Activated gamma-delta T cell treated with anti-CD3 and anti-CD28 coated beads, Interleukin-2, amount 50 U/mL, for 16 hours (primary cell): ENCODE measurements at places on chromosomes 4 and X.

GRCh38 chr4:26861434-26862186, 969 bp downstream of the STIM2 start:
- DNase-seq, result peak; percentile 57

- no peak for DNase-seq
These were observed 52.3 kb upstream of the RPS6KA3 start for GRCh38 chrX:20319054-20319453.

DNA sequence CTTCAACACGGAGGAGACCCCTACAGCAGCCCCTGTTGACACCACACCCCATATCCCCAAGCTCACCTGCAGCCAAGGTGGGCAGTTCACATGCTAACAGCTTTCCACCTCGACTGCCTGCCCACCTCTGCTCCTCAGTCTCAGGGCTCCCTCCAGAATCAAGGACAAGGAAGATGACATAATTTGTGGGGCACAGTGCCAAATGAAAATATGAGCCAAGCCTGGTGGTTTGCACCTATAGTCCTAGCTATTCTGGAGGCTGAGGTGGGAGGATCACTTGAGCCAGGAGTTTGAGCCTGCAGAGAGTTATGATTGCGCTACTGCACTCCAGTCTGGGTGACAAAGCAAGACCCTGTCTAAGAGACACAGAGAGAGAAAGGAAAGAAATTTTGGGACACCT, 516.3 kb downstream of the BCOR start:
- DNase-seq, result no peak

- DNase-seq, result no peak
These were observed 63.9 kb downstream of the TSC22D3 start for GRCh38 chrX:107711521-107712181.

- no peak for DNase-seq
These were observed 55.5 kb upstream of the PAK3 start for GRCh38 chrX:111040377-111041017.

GRCh38 chrX:123881330-123881729, 21.5 kb downstream of the XIAP start:
- DNase-seq, result no peak

- DNase-seq, result no peak
These were observed 2344.1 kb downstream of the PCDH7 start for GRCh38 chr4:33064238-33064637.

DNA sequence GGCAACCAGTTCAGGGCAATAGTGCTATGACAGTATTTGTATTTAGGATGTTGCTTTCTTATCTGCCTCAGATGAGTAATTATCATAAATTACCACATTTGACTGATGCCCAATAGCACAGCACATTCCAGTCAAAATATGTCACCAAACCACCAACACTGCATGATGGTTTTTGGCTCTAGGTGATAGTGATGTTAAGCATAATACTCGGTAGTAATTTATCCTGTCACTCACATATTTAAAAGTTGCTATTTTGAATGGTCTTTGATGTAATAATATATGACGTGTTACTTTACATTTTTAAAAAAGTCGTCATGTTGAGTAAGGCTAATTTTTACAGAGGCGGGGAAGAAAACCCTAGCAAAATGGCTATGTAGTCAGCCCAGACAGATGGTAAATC, 42.5 kb downstream of the UNC5C start:
- DNase-seq, result no peak

GRCh38 chr4:33751050-33751449, 2493.3 kb downstream of the ARAP2 start:
- no peak for DNase-seq

GRCh38 chrX:83529950-83530349, 21.9 kb downstream of the POU3F4 start:
- no peak for DNase-seq

- no peak for DNase-seq
These were observed 10.8 kb downstream of the CXCL8 start for GRCh38 chr4:73751166-73751565.

- no peak for DNase-seq
These were observed 245.8 kb downstream of the ARHGAP24 start for GRCh38 chr4:85720735-85721134.

DNA sequence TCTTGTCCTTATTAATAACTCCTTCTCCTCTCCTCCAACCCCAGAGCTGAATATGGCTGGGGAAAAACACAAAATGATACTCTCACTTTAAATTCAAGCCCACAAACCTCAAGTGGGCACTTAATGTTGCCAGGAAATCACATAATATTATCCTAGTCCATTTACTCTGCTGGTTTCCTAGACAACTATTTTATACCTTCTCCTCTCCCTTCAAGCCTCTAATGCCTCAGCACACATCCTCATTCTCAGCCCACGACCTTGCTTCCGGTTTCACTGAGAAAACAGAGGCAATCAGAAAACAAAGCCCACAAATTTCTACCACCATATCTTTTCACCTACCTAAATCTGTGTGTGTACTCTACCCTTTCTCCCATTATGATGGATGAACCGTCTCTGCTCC, 12.1 kb upstream of the CLCN5 start:
- no peak for DNase-seq

- no peak for DNase-seq
These were observed 223.4 kb downstream of the SHROOM3 start for GRCh38 chr4:76658231-76659102.

DNA sequence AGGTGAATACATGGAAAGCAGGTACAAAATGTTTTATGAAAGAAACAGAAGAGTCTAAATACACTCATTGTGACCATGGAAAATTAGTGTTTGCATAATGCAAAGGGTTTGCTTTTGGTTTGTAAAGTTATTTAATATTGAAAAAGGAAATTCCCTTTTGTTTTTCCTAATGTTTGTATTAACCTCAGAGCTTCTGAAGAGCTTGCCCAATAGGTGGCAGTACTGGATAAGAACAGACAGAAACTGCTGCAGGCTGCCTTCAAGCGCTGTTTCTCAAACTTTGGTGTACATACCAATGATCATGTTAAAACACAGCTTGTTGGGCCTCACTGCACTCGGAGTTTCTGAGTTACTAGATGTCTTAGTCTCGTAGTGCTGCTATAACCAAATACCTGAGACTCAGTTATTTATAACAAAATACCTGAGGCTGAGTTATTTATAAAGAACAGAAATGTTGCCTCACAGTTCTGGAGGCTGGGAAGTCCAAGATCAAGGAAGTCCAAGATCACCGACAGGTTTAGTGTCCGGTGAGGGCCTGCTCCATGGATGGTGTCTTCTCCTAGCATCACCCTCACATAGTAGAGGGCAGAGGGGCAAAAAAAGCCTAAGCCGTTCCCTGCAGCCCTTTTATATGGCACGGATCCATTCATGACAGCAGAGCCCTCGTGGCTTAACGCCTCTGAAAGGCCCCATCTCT, 54.2 kb downstream of the SUPT20HL2 start:
- DNase-seq, result no peak

DNA sequence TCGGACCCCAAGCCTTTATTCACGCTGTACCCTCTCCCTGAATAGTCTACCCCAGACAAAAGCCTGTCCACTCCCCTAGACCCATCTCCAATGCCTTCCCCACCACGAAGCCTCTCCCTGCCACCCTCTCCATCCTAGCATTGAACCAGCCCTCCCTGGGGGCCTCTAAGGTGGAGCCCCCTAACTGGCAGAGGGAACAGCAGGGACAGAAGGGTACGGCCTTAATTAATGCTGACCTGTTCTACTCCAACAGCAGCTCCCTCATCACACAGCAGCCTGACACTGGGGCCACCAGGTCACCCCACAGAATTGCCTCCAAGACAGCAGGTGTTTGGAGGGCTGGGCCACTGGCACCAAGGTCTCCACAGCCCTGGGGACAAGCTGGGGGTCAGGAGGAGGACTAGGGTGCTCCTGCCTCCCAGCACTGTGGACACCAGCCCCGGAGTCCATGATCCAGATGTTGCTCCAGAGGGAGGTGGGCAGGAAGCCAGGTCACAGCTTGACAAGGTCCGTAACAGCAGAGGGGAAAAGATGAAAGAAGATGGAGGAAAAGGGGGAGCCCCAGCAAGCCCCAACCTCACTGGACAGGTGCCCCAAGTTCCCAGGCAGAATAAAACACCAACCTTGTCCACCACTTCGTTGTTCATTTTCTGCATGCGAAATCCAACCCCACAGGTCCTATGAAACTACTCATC, 3.7 kb downstream of the CRMP1 start:
- DNase-seq, result no peak

- no peak for DNase-seq
These were observed 50.6 kb downstream of the TENM3 start for GRCh38 chr4:182293691-182294255.

- no peak for DNase-seq
These were observed 92.0 kb downstream of the GUCY2F start for GRCh38 chrX:109389917-109390316.

- no peak for DNase-seq
These were observed 93.5 kb upstream of the ADAD1 start for GRCh38 chr4:122285285-122285684.

- DNase-seq, result no peak
These were observed 27.4 kb upstream of the HPGD start for GRCh38 chr4:174549721-174550120.

- DNase-seq, result no peak
These were observed 42.8 kb upstream of the KLF3 start for GRCh38 chr4:38621028-38621684.

- DNase-seq, result no peak
These were observed 60.3 kb upstream of the DIPK2B start for GRCh38 chrX:45261005-45261404.

GRCh38 chr4:160831165-160831922, 1332.5 kb downstream of the FSTL5 start:
- no peak for DNase-seq

- no peak for DNase-seq
These were observed 189.7 kb downstream of the TSPAN5 start for GRCh38 chr4:98468709-98469108.

DNA sequence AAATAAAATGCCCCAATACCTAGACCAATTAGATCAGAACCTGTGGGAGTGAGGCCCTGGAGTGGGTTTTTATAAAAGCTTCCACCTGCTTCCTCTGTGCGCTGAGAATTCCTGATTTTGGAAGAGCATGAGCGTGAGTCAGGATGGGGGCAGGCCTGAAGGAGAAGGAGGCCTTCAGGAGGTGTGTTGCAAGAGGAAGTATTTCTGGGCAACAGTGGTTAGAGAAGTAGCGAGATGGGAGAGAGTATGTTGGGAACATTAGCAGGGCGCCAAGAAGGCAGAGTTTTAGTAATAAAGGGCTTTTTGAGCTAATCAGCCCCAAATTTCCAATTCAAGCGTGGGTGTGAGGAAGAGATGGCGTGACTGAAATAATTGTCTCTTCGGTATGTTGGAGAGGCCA, 349.8 kb downstream of the UNC5C start:
- DNase-seq, result no peak

DNA sequence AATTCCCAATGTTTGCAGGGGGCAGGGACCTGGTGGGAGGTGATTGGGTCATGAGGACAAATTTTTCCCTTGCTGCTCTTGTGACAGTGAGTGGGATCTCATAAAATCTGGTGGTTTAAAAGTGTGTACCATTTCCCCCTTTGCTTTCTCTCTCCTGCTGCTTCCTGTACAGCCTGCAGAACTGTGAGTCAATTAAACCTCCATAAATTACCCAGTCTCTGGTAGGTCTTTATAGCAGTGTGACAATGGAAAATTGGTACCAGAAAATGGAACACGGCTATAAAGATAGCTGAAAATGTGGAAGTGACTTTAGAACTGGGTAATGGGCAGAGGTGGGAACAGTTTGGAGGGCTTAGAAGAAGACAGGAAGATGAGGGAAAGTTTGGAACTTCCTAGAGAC, 108.7 kb upstream of the NPFFR2 start:
- DNase-seq, result no peak

DNA sequence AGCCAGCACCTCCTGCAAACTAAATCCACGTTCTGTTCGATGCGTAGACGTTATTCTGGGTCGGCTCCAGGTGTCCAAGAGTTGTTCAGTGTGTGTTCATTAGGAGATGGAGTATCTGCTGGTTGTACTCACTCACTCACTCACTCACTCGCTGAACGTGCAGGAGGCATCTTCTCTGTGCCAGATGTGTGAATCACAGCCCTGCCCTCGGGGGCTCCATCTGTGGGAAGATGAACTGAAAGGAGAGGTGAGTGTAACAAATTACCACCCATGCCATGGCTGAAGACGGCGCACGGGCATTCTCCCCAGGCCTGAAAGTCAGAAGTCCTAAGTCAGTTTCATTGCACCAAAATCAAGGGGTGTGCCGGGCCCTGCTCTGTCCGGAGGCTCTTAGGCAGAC, 16.1 kb downstream of the NSG1 start:
- no peak for DNase-seq

DNA sequence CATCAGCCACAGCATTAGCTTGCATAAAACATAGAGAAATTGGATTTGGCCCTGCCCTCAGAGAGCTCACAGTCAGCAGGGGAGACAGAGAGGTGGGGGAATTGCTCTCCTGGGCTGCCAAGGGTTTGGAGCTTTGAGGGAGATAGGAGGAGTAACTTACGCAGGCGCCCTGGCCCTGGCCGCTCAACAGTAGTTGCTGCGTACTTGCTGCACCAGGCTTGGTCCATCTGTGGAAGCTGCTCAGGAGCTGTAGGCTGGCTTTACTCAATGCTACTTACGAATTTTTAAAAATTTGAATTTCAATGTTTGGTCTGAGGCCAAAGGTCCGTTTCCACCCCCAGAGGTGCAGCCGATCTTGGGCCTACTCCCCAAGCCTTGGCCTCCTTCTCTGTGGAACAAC, 83.3 kb downstream of the CPZ start:
- DNase-seq, result no peak

DNA sequence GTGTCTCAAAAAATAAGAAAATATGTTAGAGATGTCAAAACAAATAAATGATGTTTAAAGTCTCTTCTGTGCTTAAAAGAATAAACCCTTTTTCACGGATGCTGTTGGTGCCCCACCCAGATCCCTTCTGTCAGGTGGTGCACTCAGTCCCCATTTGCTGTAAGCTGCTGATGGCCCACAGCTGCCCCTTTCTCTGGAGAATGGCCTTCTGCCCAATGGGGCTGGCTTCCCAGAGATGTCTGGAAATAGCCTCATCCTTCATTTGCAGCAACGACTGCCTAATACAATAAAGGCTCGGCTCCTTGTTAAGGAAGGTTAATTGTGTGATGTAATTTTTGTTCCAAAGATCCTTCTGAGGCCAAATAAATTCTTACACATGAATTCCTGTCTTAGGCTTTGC, 31.8 kb downstream of the ETNPPL start:
- no peak for DNase-seq

GRCh38 chr4:22071749-22072148, 123.2 kb upstream of the KCNIP4 start:
- no peak for DNase-seq
